DND-41 (cell line): ENCODE measurements at places on chromosomes 3 and 15.

- no peaks in the 10 kb centered on the region for H3K4me1 ChIP-seq
- no peak overlapping the region for H3K4me3 ChIP-seq
- no peak overlapping the region for H3K27ac ChIP-seq
- no peak for DNase-seq
- H3K36me3 ChIP-seq, result no peaks in the 10 kb centered on the region
These were observed 83.3 kb upstream of the SLITRK3 start for GRCh38 chr3:165279471-165279870.

- no peak overlapping the region for H3K27ac ChIP-seq
- no peak overlapping the region for H3K4me3 ChIP-seq
- no peaks in the 10 kb centered on the region for H3K4me1 ChIP-seq
These were observed 25.7 kb downstream of the SPATA12 start for GRCh38 chr3:57086201-57086600.

DNA sequence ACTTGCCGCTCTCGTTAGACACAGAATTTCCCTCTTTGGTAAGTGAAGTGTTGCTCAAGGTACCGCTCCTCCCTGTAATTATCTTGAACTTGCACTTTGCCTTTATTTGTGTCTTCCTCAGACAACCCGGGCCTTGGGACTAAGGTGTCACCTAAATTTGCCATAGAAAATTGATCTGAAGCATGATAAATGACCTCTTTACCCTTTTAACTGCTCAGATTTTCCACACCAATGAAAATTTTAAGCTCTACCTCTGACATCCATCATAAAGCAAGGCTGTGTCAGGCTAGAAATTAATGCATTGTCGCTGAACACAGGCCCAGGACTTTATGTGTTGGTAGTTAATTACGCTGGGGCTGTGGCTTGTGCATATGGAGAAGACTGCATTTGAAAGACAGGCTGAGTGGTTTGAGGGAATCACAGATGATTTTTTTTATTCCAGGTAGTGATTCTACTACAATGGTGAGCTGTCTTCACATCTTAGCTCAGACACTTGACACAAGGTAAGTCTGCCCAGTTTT is 199.6 kb upstream of the CHRM5 start:
- no peaks in the 10 kb centered on the region for H3K4me1 ChIP-seq
- no peak for DNase-seq
- H3K27ac ChIP-seq, result no peak overlapping the region
- H3K4me3 ChIP-seq, result no peak overlapping the region
- H3K27me3 ChIP-seq, result no peaks in the 10 kb centered on the region

DNA sequence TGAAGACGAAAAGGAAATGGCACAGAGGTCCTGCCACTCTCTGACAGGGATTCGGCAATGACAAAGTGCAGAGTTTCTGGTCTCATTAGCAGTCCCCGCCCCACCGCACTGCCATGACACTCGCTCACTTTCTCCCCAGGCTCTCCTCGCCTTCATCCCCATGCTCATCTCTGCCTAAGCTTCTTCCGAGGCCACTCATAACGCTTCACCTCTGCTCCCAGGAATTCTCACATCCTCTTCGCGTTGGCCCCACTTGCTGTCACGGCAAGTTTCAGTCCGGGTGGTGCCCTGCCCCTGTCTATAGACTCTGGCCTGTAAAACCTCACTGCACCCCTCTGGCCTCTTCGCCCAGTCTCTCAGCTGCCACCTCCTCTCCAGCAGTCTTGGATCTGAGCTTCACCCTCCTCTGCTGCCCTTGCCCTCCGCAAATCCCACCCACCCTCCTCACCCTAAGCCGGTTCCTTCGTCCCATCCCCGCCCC is 654 bp downstream of the RUBCN start:
- H3K4me3 ChIP-seq, result peak overlapping the region; percentile 90
- H3K4me1 ChIP-seq, result peaks cover 28% of the 10 kb centered on the region
- H3K27me3 ChIP-seq, result no peaks in the 10 kb centered on the region
- DNase-seq, result peak; percentile 46
- peak overlapping the region; percentile 74 for H3K27ac ChIP-seq
- H3K36me3 ChIP-seq, result no peaks in the 10 kb centered on the region

DNA sequence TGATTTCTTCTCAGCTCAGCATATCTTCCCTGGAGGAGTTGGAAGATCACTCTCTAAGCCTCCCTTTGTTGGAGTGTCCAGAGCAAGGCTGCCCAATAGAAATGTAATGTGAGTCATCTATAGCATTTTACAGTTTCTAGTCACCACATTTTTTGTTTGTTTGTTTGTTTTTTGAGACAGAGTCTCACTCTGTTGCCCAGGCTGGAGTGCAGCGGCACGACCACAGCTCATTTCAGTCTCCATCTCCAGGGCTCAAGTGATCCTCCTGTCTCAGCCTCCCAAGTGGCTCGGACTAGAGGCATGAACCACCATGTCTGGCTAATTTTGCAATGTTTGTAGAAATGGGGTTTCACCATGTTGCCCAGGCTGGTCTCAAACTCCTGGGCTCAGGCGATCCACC is 21.3 kb downstream of the KLHL6 start:
- H3K27me3 ChIP-seq, result no peaks in the 10 kb centered on the region
- no peaks in the 10 kb centered on the region for H3K4me1 ChIP-seq
- H3K36me3 ChIP-seq, result no peaks in the 10 kb centered on the region

DNA sequence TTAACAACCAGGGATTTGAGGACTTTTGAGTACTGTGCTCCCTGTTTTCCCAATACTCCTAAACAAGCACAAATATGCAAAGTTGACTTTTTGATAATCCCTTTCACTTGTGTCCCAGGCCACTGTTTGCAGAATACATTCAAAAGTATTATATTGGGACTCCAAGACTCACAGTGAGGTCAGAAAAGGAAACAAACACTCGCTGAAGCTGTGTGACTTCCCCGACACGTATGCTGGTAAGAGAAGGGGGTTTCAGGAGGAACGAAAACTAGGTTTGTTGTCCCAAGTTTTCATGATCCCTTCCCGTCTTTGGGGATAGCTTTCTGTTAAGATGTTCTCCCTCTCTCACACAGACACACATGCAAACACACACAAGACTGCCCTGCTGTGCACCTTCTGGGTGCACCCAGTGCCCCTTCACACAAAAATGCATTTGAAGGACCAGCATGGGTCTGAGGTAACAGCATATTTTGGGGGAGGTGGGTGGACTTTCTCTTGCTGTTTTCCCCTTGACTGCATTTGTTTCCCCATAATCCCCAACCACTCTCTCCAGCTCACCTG is 225.2 kb upstream of the PRICKLE2 start:
- no peak overlapping the region for H3K27ac ChIP-seq
- H3K4me3 ChIP-seq, result no peak overlapping the region
- H3K36me3 ChIP-seq, result no peaks in the 10 kb centered on the region
- H3K27me3 ChIP-seq, result no peaks in the 10 kb centered on the region
- no peak for DNase-seq

DNA sequence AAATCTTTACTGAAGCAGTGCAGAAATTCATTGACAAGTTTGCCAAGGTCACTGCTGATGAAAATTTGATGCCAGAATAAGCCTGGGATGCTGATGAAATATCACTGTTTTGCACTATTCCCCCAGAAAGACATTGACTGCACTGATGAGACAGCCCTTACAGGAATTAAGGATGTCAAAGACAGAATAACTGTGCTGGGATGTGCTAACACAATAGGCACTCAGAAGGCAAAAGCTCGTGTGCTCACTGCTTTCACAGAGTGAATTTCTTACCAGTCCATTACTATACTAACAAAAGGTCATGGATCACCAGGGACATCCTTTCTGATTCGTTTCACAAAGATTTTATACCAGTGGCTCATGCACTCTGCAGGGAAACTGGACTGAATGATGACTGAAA is 69.4 kb downstream of the MCF2L2 start:
- no peak overlapping the region for H3K27ac ChIP-seq
- no peaks in the 10 kb centered on the region for H3K4me1 ChIP-seq
- no peak for DNase-seq
- H3K27me3 ChIP-seq, result peaks cover 4% of the 10 kb centered on the region
- no peaks in the 10 kb centered on the region for H3K36me3 ChIP-seq

DNA sequence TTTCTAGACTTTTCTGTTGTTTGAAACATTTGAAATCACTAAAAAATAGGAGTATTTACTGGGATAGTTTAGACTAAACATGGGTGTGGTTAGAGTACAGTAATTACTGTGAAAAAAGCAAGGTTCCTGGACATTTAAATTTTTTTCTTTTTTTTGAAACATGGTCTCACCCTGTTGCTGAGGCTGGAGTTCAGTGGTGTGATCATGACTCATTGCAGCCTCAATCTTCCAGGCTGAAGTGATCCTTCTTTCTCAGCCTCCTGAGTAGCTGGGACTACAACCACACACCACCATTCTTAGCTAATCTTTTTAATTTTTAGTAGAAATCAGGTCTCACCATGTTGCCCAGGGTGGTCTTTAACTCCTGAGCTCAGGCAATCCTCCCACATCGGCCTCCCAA is 20.4 kb upstream of the CELF6 start:
- H3K27me3 ChIP-seq, result no peaks in the 10 kb centered on the region
- H3K4me1 ChIP-seq, result no peaks in the 10 kb centered on the region
- no peak overlapping the region for H3K4me3 ChIP-seq
- DNase-seq, result no peak
- peaks cover 10% of the 10 kb centered on the region; the same call in 1 of the 2 replicates for H3K36me3 ChIP-seq
- H3K27ac ChIP-seq, result no peak overlapping the region

- H3K36me3 ChIP-seq, result peaks cover 13% of the 10 kb centered on the region
- H3K4me3 ChIP-seq, result peak within 1 kb of the TSS; percentile 87
- peak; percentile 95 for DNase-seq
These were observed at the start of gene CRTAP for GRCh38 chr3:33113772-33114621. Gene CRTAP (plus strand): TSS chr3:33114014. CDS start chr3:33114078, 64 bp downstream.
